EH (cell line): ENCODE measurements at places on chromosomes 4 and X.

DNA sequence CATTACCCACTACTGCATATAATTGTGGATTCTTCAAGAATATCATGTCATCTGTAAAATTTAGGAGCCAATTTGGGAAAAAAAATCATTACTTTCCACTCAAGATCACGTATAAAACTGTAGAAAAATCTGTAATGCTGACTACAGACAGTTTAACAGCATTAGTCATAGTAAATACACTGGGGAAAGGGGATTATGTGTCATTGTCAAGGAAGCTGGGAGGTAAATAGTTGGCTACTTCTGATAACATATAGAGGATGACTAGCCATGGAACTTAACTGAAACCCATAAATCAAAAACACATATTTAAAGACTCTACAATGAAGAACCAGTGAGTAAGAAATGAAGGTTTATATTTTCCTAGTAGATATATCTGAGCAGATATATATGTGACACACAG lies 1666.4 kb upstream of the IGFBP7 start:
- no peak for DNase-seq

- no peak for DNase-seq
Measured at GRCh38 chrX:130186651-130187050, 14.9 kb downstream of the RAB33A start.

DNA sequence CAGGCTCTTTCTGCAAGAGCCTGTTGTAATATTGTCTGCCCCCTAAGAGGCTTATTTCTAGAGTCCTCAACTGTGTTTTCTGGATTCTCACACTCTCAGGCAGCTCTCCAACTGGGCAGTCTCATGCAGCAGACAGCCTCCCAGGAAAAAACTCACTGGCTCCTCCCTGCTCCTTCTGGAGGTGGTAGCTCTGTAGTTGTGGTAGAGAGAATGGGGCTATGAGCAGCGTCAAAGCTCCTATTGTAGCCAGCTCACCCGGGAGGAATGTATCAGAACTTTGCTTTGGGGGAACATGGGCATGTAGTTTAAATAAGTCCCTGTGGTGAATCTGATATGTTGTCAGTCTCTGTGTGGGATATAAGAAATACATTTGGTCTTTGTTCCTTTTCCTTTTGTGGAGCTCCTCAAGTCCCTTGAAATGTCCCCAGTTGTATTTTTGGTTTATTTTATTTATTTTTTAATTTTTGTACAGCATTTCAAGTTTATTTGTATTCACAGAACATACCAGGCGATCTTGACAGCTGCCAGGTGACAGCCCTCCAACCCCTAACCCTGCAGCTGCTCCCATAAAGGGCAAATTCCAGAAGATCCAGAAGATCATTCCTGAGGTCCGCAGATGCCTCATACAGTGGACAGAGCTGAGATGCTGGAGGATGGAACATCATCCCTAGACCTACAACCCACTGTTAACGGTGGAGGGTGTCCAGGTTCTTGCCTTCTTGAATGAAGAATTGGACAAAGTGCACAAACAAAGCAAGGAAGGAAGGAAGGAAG lies 45.7 kb downstream of the TRIM61 start:
- peak; percentile 72 for DNase-seq

DNA sequence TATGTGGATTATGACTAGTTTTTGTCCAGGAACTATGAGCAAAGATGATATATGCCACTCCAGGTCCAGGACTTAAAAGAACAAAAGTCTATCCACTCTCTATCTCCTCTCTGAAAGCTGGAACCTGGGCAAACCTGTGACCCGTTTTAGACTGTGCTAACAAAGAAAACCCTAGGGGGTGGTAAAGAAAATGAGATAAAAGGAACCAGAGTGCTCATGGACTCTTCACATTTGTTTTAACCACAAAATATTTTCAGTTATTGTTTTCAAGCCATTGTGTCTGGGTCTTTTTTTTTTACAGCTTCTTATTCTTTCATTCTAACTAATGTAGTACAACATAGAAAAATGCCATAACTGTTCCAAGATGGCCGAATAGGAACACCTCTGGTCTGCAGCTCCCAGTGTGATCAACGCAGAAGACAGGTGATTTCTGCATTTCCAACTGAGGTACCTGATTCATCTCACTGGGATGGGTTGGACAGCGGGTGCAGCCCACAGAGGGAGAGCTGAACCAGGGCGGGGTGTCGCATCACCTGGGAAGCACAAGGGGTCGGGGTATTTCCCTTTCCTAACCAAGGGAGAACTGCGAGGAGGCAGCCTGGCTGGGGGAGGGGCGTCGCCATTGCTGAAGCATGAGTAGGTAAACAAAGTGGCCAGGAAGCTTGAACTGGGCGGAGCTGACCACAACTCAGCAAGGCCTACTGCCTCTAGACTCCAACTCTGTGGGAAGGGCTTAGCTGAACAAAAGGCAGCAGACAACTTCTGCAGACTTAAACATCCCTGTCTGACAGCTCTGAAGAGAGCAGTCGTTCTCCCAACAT lies 45.1 kb downstream of the CHM start:
- DNase-seq, result peak; percentile 43

GRCh38 chr4:3700223-3700622 lies 66.0 kb upstream of the ADRA2C start:
- DNase-seq, result no peak

DNA sequence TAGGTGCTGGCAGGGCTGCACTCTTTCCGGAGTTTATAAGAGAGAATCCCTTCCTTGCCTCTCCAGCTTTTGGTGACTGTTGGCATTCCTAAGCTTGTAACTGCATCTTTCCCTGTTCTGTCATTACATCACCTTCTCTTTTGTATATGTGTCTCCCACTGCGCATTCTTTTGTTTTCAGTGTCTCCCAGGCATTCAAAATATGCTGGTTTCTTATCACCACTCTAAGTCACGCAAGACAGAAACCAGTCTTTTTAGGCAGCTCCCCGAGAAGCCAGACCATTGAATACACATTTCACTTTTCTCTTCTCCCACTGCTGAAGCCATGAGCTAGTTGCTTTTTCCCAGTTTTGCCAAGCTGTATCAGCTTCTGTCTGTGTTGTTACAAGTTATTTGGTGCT lies 71.0 kb downstream of the LAS1L start:
- DNase-seq, result peak; percentile 44
